ENCODE measurements at places on chromosomes 4 and X.

DNA sequence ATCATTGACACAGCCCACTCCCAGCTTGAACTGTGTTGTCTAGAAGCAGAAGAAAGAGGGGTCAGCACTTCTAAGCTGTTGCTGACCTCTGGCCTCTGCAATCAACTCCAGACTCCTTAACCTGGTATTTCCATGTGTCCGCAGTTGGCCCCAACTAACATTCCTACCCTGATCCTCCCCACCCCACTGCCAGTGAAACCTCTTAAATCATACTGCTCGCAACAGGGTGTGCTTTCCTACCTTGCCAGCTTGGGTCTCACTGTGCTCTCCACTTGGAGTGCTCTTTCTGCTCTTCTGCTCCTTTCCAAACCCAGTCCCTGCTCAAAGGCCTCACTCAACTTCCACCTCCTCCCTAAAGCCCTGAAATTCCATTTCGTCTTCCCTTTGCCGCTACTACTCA is 52.3 kb upstream of the RPS6KA3 start:
- no peak for DNase-seq
- no peak overlapping the region for H3K4me3 ChIP-seq
- H3K27ac ChIP-seq: no peak overlapping the region
- peaks cover 6% of the 10 kb centered on the region for H3K27me3 ChIP-seq

GRCh38 chr4:3287271-3287971 is 5.4 kb upstream of the RGS12 start:
- no peaks in the 10 kb centered on the region for H3K36me3 ChIP-seq
- H3K27ac ChIP-seq: no peak overlapping the region
- H3K27me3 ChIP-seq: peaks cover 10% of the 10 kb centered on the region
- peak overlapping the region; percentile 39 for H3K4me3 ChIP-seq
- peaks cover 26% of the 10 kb centered on the region for H3K4me1 ChIP-seq

DNA sequence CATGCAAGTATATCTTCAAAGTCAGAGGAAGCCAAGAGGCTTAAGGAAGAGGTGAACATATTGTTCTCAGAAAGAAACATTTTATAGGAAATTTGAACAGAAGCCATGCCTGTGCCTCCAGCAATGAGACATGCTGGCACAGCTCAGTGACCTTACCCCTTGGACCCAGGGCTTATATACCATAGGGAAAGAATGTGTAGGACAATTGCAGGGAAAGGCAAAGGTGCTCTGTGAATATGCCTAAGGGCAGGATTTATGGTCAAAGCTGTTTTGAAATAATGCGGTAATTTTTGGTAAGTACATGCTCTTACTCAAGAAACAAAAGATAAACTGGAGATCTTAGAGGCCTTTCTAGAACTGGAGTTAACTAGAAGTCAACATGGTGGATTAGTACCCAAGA is 568.8 kb downstream of the GRID2 start:
- no peaks in the 10 kb centered on the region for H3K27me3 ChIP-seq
- H3K27ac ChIP-seq: no peak overlapping the region
- H3K4me3 ChIP-seq: no peak overlapping the region
- no peaks in the 10 kb centered on the region for H3K36me3 ChIP-seq
- H3K4me1 ChIP-seq: peaks cover 5% of the 10 kb centered on the region

DNA sequence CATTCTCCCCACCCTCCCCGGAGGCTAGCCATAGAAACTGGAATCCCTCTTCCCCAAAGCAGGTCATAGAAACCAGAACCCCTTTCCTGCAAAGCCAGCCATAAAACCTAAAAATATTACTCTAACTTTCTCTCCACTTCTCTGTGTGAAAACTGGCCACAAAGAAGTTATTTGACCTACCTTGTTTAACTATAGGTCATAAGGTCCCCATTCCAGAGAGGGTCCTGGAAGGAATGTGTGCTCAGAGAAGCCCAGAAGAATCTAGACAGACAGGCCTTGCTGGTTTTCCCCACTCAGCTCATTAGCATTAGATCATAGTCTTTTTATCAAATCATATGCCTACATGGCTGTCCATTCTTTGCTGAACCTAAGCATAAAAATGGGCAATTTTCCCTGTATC is 52.8 kb upstream of the TEX13A start:
- H3K4me1 ChIP-seq: no peaks in the 10 kb centered on the region
- no peaks in the 10 kb centered on the region for H3K36me3 ChIP-seq
- H3K27ac ChIP-seq: no peak overlapping the region
- H3K27me3 ChIP-seq: peaks cover 4% of the 10 kb centered on the region
- H3K4me3 ChIP-seq: no peak overlapping the region

DNA sequence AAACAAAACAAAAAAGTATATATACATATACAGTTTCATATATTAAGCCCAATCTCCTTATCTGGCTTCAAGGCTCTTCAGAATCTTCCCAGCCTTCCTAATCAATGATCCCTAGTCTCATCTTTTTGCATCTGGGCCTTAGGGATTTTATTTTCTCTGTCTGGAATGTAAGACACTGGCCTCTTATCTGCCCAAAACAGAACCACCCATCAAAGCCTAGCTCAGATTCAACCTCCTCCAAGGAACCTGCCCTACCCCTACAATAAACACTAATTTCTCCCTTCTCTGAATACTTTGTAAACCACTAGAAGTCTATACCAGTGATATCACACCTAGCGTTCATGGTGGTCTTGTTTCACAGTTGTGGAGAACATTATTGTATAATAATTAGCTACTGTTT is 23.2 kb upstream of the GAB1 start:
- no peak for DNase-seq
- no peak overlapping the region for H3K4me3 ChIP-seq
- peaks cover 4% of the 10 kb centered on the region for H3K27me3 ChIP-seq
- H3K4me1 ChIP-seq: peaks cover 10% of the 10 kb centered on the region

- no peak overlapping the region for H3K4me3 ChIP-seq
- H3K36me3 ChIP-seq: no peaks in the 10 kb centered on the region
- H3K27ac ChIP-seq: no peak overlapping the region
Measured at GRCh38 chrX:151704041-151704663, 8.9 kb downstream of the PRRG3 start.

GRCh38 chr4:71389149-71389827 is 50.5 kb downstream of the SLC4A4 start:
- no peak overlapping the region for H3K27ac ChIP-seq
- H3K4me1 ChIP-seq: peaks cover 3% of the 10 kb centered on the region
- DNase-seq: no peak
- H3K4me3 ChIP-seq: no peak overlapping the region
- H3K36me3 ChIP-seq: no peaks in the 10 kb centered on the region

DNA sequence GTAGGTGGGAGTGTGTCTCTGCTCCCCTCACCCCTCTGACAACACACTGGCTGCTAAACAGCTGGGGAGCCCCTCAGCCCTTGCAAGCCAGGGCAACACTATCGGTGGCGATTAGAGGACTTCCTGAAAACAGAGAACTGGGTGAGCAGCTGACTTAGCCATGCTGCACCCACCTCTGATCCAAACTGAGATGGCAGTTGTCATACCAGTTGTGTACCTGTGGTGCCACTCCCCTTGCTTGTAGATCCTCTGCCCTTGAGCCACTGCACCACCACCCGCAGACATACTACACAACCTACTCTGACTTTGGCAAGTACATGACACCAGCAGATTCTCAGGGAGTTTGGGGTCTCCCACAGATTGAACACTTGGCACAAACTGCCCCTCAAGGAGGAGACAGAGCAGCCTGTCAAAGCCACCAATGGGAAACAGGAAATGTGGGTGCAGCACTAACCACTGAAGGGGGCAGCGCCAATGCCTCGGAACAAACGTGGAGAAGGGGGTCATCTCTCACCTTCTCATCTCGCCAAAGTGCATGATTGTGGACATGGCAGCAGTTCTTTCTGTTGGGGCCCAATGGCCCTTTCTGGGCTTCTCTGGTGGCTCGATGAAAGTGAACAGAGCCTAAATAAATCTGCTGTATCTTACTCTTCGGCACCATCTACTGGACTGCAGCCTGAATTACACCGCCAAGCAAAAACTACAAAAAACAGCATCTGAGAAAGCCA is 119.8 kb downstream of the NEK1 start:
- H3K27me3 ChIP-seq: no peaks in the 10 kb centered on the region
- no peak overlapping the region for H3K27ac ChIP-seq
- peaks cover 4% of the 10 kb centered on the region for H3K4me1 ChIP-seq
- no peak overlapping the region for H3K4me3 ChIP-seq

- no peaks in the 10 kb centered on the region for H3K36me3 ChIP-seq
- no peak overlapping the region for H3K27ac ChIP-seq
- no peak for DNase-seq
- no peak overlapping the region for H3K4me3 ChIP-seq
- H3K27me3 ChIP-seq: peaks cover 21% of the 10 kb centered on the region
Measured at GRCh38 chr4:8891646-8892555, 20.3 kb upstream of the HMX1 start.

DNA sequence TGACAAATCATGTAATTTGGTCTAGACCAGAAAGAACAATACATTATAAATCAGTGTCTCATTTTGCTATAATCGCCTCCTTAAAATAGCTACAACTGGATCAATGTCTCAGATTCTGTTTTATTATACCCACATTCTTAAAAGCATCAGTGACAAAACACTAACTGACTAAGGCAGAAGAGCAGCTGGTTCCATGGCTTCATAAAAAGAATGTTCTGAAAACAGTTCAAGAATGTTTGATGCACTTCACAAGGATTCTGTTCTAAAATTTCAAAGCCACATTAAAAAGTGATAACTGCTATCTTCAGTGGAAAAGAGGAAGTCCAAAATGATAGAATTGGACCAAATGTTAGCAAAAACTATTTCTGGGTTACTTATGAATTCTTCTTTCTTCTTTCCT is 69.8 kb downstream of the COL25A1 start:
- H3K27ac ChIP-seq: no peak overlapping the region
- DNase-seq: no peak
- H3K4me1 ChIP-seq: no peaks in the 10 kb centered on the region
- H3K27me3 ChIP-seq: no peaks in the 10 kb centered on the region
- H3K4me3 ChIP-seq: no peak overlapping the region
- no peaks in the 10 kb centered on the region for H3K36me3 ChIP-seq

DNA sequence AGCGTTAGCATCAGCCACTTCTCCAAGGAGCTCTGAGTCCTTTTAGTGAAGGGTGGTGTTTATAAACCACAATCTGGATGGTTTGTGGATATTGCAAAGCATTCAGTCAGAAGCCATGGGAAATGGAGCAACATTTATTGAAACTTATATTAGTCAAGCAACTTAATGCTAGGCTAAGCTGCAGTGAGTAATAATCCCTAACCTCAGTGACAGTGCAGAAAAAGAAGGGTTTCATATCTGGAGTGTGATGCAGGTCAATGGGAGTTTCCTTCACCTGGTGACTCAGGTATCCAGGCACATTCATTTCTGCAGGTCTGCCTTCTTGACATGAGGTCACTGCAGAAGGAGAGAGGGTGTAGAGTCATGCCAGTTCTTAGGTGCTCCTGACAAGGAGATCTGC is 10.4 kb upstream of the DRD5 start:
- no peaks in the 10 kb centered on the region for H3K4me1 ChIP-seq
- no peak for DNase-seq
- peaks cover 11% of the 10 kb centered on the region for H3K27me3 ChIP-seq
- H3K36me3 ChIP-seq: no peaks in the 10 kb centered on the region
- H3K27ac ChIP-seq: no peak overlapping the region

DNA sequence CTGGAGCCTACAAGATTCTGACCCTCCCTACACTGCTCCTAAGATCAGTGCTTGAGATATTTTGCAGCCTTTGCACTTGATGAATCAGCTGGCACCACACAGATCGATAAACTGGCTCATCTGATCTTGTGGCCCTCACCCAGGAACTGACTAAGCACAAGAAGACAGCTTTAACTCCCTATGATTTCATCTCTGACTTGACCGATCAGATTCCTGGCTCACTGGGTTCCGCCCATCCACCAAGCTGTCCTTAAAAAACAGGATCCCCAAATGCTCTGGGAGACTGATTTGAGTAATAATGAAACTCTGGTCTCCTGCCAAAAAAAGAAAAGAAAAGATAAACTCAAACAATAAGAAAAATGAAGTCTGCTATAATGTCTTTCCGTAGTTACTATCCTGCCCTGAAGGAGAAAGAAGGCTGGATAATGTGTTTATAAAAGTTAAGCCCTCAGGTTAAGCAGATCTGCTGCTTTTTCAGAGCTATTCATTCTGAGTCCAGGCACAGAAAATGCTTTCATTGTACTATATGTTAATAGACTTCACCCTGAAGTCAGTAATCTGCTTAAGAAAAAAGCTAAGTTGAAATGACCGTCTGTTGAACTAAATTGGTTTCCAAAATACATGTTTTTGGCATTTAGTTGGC is 795.2 kb downstream of the TRIML1 start:
- peaks cover 3% of the 10 kb centered on the region for H3K36me3 ChIP-seq
- H3K27ac ChIP-seq: no peak overlapping the region
- H3K27me3 ChIP-seq: no peaks in the 10 kb centered on the region
- H3K4me3 ChIP-seq: no peak overlapping the region
- no peaks in the 10 kb centered on the region for H3K4me1 ChIP-seq

GRCh38 chrX:33721927-33722326 is 410.2 kb downstream of the FAM47A start:
- H3K4me1 ChIP-seq: no peaks in the 10 kb centered on the region
- H3K27me3 ChIP-seq: no peaks in the 10 kb centered on the region
- no peak overlapping the region for H3K27ac ChIP-seq
- no peak for DNase-seq

GRCh38 chrX:5536261-5536660 is 692.4 kb downstream of the NLGN4X start:
- no peak overlapping the region for H3K4me3 ChIP-seq
- peaks cover 1% of the 10 kb centered on the region for H3K27me3 ChIP-seq
- no peak for DNase-seq
- H3K36me3 ChIP-seq: no peaks in the 10 kb centered on the region
- no peak overlapping the region for H3K27ac ChIP-seq
- no peaks in the 10 kb centered on the region for H3K4me1 ChIP-seq

DNA sequence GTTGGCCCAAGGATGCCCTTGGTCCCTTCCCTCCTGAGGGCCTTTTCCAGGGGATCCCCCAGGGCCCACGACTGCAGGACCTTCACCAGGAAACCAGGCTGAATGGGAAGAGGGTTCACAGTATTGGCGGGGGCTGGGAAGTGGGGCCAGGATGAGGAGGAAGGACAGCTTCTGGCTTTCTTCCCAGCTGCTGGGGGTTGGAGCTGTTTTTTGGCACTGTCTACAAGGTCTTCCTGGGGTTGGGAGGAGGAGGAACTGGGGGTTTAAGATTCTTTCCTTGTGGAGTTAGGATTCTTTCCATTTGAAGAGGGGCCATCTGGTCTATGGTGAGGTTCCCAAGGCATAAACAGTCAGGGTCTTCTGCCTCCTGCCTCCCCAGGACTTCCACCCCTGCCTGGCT is 64.8 kb downstream of the KIF4A start:
- H3K27me3 ChIP-seq: no peaks in the 10 kb centered on the region
- H3K27ac ChIP-seq: no peak overlapping the region
- peaks cover 7% of the 10 kb centered on the region for H3K36me3 ChIP-seq
- H3K4me3 ChIP-seq: no peak overlapping the region
- no peaks in the 10 kb centered on the region for H3K4me1 ChIP-seq

DNA sequence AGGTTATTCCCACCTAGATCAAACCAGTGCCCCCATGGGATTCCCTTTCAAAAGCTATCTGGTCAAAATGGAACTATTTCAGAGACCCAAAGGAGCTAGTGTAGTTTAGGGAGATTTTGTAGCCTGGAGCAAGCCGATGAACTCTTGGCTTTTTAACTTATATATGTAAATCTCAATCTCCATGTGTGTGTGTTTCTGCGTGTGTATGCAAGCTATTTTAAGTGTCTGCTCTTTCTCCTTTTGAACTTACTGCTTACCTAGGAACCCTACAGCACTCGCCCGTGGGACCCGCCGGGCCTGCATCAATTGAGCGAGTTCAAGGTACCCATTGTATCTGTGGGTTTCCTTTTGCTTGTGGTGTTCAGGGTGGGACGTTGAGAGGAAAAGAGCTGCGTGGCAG is 10.4 kb downstream of the CSTF2 start:
- no peak overlapping the region for H3K4me3 ChIP-seq
- no peak for DNase-seq
- no peak overlapping the region for H3K27ac ChIP-seq
- H3K4me1 ChIP-seq: no peaks in the 10 kb centered on the region

Measured in endothelial cell (in vitro differentiated cells).